Stimulated activated CD4-positive, alpha-beta T cell treated with anti-CD3 and anti-CD28 coated beads, Interleukin-2, amount 100 ng/mL, for 48 hours (primary cell): ENCODE measurements at places on chromosomes 4 and X.

GRCh38 chr4:107094332-107094731, 58.2 kb upstream of the DKK2 start:
- no peak for DNase-seq

- DNase-seq: no peak
These were observed 582.4 kb upstream of the FAM241A start for GRCh38 chr4:111562826-111563225.

DNA sequence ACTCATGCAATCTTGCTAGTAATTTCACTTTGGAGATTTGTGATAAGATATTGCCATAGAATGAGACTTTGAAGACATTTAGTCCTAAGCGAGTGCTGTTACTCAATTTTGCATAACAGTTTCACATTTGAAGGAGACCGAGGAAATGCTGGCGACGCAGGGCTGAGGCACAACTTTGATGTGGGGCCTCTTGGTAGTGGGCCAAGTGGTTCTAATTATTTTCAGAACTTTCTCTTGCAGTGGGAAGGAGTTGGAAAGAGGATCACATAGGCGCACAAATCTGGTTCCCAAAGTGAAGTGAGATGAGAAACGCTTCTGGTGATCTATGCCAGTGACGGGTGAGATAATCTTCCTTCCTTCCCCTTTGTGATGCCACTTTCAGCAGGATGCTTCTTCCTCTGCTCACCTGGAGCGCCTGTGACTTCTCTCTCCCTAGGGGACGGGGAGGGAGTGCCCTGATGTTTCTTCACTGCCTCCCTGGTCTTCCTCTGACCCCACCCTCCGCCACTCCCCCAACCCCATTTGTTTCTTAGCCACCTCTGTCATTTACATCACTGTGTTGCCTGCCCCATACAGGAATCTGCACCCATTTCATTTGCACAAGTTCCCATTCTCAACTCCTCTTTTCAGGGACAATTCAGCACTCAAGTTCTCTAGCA, 138.9 kb upstream of the MID1 start:
- DNase-seq: no peak

- DNase-seq: no peak
These were observed 232.2 kb upstream of the UGT8 start for GRCh38 chr4:114366368-114366767.

DNA sequence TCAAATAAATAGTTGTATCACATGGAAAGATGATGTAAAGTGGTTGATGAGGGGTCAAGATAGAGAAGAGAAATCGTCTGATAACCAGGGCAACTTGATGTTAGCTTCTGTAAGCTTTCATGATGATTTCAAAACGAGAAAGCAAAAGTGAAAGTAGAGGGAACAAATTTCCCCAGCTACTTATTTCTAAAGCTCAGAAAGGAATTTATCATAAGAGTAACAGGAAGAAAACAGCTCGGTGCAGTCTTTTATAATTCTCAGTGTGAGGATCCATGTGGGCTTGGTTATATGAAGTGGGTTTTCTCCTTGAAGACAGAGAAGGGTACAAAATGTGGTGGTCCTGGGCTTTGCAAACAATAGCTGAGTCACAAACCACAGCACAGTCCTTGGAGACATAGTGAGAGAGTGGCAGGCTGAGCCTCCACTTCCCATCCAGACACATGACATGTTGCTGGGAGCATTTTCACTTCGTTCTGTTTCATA, 32.1 kb upstream of the GLRA2 start:
- no peak for DNase-seq

- DNase-seq: no peak
These were observed 161.2 kb upstream of the WDFY3 start for GRCh38 chr4:85127653-85128052.

GRCh38 chr4:125836597-125837195, 521.9 kb downstream of the FAT4 start:
- DNase-seq: no peak

DNA sequence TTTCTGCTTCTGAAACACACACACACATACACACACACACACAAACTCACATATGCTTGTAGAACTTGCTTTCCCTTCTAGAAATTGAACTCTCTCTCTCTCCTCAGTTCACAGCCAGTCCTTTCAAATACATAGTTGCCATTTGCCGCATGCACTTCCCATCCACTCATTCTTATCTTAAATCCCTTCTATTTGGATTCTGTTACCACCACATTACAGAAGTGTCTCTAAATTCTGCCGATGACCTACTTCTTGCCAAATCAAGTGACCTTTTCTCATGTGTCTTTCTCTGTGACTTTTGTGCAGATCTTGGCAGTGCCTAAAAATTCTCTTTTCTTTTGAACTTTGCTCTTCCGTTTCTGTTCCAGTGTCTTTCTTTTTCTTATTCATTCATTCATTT, 7.5 kb upstream of the MYOZ2 start:
- no peak for DNase-seq

DNA sequence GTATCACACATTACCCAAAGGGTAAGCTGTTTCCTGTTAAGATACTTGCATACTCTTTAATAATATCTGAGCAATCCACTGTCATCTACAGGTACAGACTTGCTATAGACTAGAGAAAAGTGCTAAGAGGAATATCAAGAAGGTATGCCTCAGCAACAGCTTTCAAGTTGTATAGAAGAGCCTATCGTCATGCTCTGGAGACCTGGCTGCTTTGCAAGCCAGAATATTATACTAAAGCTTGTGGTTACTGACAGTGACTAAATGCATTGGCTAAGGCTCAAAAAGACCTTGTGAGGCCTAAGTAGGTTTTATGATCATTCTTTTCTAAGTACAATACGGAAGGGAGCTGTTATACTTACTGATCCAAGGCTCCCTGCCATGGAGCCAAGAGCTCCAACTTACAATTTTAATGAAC, 11.3 kb downstream of the LAMP2 start:
- DNase-seq: no peak

GRCh38 chr4:9962611-9963314, 58.5 kb downstream of the SLC2A9 start:
- DNase-seq: no peak
